ENCODE measurements at places on chromosomes 6 and 20.

DNA sequence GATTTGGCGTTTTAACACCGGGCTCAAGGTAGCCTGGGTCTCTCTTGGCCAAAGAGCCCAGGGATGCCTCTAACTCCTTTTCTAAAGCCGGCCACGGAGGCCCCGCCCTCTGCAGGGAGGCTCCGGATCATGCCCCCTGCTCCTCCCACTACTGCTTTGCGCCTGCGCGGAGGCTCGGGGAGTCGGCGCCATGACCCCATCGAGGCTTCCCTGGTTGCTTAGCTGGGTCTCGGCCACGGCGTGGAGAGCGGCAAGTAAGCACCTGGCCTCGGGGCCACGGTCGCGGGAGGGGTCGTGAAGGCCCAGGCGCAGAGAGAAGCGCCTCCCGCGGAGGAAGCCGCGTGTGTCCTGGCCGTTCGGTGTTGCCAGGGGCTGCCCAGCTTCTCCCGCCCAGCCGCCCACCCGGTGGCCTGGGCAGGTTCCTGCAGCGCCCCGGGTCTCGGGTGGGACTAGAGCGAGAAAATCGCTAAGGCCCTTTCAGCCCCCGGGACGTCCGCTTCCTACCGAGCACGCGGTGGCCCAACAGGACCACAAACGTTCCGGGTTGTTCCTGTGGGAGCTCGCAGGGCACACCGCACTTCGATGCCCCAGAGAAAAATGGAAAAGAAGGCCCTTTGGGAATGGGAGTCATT lies at the start of gene SDHAF4:
SDHAF4 (plus strand) TSS at position 180 of the 632 bp plus-strand sequence; CDS start at position 191, 11 bp downstream.
- peak; percentile 91 for DNase-seq

DNA sequence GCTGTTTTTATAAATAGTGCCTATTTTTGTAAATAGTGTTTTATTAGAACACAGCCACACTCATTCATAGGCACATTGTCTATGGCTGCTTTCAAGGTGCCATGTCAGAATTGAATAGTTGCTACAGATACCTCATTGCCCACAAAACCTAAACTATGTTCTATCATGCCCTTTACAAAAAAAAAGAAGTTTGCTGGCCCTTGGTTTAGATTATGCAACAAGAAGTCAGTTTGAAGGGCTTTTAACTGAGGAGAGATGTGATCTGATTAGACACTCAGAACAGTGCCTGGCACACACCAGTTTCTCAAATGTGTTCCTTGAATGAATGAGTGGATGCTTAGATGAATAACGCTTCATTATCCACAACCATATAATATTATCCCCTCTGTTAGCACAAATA lies 366.1 kb downstream of the MAFB start:
- no peak for DNase-seq

GRCh38 chr20:48745330-48745729 lies 82.5 kb downstream of the PREX1 start:
- DNase-seq = no peak

DNA sequence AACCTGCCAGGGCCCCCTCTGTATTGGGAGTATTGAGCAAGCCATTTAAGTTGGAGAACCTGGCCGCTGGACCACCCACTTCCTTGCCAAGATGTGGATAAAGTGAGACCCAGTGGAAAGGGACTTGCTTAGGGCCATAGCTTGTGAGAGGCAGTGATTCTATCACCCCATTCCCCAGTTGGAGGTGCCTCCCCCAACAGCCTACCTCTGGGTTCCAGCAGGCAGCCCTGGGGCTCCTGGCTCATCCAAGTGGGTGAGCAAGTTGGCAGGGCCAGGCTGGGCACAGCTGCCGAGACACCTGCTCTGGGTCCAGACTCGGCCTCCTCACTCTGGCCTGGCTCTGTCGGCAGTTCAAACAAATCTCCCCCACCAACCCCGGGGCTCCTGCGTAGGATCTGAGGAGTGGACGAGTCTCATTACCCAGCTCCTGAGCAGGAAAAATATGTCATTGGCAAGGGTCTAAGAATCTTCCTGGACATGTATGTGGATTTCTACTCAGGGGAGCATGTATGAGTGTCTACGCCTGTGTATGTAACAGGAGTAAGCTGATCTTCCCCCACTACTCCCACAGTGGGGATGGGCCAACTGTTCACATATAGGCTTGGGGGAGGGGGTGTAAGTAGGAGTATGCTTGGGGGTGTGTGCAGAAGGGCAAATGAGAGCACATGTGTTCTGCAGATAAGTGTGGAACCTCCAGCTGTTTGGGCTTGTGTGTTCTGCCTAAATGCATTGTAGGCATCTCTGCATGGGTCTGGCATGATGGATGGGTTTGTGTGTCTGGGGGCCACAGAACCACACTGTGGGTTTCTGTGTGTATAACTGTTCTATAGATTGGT lies 1.9 kb downstream of the ID1 start:
- no peak for DNase-seq

GRCh38 chr6:169789146-169789943 lies 37.9 kb downstream of the ERMARD start:
- no peak for DNase-seq

DNA sequence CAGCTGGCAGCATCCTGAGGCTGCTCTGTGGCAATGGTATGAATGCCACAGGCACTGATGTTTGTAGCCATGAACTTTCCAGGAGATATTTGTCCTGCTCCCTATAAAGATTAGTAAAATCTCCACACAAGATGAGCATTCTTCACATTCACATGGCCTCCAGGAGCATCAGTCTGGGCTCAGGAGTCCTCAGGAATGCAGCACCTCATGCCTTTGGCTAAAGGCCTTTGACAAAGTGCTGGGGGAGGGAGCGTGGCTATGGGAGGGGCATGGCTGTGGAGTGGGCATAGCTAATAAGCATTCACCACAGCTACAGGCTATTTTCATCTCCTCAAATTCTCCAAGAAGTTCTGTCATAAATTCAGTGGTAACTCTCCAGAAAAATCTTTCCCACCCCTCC lies 90.5 kb upstream of the LY86 start:
- DNase-seq = no peak

DNA sequence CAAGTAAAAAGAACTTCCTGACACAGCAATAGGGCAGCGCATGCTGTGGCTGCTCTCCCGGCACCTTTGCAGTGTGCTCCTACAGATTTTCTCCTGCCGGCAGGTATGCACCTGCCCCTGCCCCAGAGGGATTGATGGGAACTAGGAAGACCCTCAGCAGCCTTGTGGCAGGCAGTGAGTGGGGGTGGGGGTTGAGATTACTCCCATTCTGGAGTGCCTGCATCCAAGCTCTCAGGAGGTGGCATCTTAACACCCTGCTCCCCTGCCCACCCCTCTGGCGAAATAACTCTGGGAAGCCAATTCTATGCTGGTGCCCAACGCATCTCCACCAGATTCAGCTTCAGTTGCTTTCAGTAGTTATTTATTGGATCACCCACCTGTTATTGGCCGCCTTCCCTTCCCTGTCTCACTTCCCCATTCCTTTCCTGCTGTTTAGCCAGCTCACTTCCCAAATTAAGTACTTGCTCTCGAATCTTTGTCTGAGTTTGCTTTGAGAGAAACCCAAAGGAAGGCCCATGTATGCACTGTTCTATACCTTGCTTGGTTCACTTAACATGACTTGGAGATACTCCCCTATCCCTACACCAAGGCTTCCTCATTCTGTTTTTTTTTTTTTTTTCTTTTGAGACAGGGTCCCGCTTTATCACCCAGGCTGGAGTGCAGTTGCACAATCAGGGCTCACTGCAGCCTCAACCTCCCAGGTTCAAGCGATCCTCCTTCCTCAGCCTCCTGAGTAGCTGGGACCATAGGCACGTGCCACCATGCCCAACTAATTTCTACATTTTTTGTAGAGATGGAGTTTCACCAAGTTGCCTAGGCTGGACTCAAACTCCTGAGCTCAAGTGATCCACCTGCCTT lies 29.3 kb upstream of the SLC23A2 start:
- DNase-seq = no peak

GRCh38 chr6:33405386-33405940 lies 5.4 kb upstream of the PHF1 start:
- DNase-seq = no peak

DNA sequence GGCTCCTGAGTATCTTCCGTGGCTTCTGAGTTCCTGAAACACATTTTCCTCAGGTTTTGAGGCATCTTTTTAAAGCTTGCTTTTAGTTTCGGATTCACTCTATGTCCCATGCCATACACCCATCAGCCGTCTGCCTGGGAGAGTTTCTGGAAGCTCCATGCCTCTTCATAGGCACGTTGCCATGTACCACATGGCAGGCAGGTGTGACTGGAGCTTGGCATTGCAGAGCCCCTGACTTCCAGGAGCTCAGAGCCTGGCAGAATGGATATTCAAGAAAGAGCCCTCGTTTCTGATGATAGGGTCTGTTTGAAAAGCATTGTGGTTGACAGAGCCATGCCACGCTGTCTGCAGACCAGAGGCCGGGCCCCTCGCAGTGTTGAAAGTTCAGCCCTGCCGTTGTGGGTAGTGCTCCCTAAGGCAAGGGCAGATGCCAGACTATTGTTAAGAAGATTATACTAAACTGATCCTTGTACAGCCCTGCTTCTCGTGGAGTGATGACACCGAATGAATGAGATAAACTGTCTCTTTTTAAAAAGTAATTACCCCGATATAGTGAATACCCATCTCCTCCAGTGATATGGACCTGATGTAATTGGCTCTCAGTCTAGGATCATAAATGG lies 100.0 kb downstream of the RPP40 start:
- no peak for DNase-seq

- DNase-seq = no peak
Measured at GRCh38 chr6:158044525-158044888, 62.8 kb downstream of the SYNJ2 start.

DNA sequence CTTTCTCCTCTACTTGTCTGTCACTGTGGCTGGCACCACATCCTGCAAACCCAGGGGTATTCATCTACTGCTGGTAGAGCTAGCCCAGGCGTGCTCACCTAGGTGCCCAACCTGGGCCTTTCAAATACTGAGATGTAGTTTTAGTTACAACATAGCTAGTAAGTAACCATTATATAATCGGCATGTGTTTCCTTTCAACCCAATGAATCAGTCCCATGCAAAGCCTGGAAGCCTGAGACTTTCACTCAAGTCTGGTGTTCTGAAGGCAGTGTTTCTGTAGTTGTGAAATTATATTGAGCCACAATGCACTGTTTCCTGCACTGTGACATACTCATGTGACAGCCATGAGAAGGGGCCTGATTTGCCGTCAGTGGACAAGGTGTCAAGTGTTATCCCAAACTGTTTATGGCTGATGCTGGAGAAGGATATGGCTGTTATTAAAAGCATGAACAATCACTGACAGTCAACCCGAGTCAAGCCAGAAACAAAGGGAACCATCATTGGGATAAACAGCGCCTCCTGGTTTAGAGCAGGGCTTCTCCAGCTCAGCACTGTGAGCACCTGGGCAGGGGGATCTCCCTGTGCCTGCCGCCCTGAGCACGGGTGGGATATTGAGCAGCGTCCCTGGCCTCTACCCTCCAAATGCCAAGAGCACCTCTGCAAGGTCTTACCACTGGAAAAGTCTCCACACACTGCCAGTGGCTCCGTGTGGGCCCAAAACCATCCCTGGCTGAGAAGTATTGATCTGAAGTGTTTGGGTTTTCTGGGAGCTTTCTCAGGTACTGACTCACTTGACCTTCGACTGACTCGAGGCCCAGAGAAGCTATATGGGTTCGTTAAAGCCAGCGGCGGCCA lies 1.6 kb downstream of the PSMA7 start:
- peak; percentile 45 for DNase-seq

DNA sequence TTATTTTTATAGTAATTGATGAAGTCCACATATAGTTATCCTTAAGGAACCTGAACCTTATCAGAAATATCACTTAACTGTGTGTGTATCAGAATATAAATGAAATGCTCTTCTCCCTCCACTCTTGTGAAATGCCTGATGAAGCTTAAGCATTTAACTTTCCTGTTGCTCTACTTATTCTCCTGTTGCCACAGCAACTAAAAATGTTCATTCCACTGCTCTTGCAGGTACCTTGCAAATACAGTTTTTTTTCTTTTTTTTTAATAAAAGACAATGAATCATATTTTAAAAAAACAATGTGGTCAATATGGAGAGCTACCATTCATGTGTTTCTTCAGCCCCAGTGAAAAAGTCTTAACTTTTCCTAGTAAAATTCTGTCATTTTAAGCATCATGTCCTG lies 210.3 kb downstream of the RFPL4B start:
- no peak for DNase-seq

GRCh38 chr6:40077315-40077714 lies 143.1 kb upstream of the MOCS1 start:
- DNase-seq = no peak

GRCh38 chr20:48384147-48384818 lies 443.5 kb downstream of the PREX1 start:
- DNase-seq = no peak

GRCh38 chr20:46827718-46828458 lies 66.8 kb upstream of the EYA2 start:
- no peak for DNase-seq

GRCh38 chr6:21228876-21229460 lies 364.6 kb upstream of the SOX4 start:
- no peak for DNase-seq

GRCh38 chr20:59751075-59751711 lies 146.9 kb downstream of the PHACTR3 start:
- DNase-seq = peak; percentile 48

GRCh38 chr6:53861518-53861917 lies 66.7 kb downstream of the LRRC1 start:
- DNase-seq = no peak

GRCh38 chr6:106874481-106874880 lies 100.0 kb downstream of the CD24 start:
- DNase-seq = no peak

- DNase-seq = no peak
Measured at GRCh38 chr6:94736236-94736635, 841.1 kb upstream of the MANEA start.

- DNase-seq = no peak
Measured at GRCh38 chr20:9363673-9364072, 150.7 kb upstream of the LAMP5 start.

GRCh38 chr6:128569732-128570679 lies 49.6 kb upstream of the PTPRK start:
- DNase-seq = no peak

DNA sequence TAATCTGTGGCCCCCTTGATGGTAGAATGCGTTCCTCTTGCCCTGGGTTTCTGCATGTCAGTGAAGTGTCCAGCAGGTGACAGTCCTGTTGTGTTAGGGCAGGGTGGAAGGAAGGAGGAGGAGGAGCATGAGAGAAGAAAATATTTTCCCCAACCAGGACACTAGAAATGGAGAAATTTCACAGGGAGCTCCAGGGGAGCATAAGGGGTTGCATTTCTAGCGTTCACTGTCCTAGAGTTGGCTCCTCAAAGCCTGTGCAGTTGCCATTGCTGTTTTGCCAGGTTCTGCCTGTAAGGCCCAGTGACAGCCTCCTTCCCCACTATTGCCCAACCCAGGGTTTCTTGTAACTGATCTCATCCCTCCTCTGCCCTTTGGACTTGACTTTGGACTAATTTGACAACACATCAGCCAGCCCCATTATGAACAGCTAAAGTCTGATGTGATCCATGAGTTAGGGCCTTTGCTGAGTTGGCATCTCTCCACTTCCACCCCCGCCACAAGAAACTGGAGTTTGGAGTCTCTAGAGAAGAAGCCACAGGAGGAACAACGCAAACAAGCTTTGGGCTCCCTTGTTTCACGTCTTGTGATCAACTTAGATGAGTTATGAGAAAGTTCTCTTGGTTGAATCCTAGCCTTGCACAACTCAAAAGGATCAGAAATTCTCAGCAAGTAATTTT lies 14.0 kb upstream of the FAM50B start:
- DNase-seq = no peak

- DNase-seq = no peak
Measured at GRCh38 chr20:47348539-47349142, 7.9 kb downstream of the ZMYND8 start.

Data from AML-193 (cell line).